DMS79 treated with DMSO at 0.1 percent for 48 hours (cell line): ENCODE measurements at places on chromosomes 1 and 21.

GRCh38 chr1:220786337-220787068 lies at the start of gene MTARC1:
Gene MTARC1, plus strand, starts transcription at chr1:220786913. Its CDS starts 32 bp downstream, at chr1:220786945.
- peak; percentile 82 for DNase-seq

GRCh38 chr21:40639616-40640194 lies 207.3 kb downstream of the DSCAM start:
- DNase-seq: no peak

GRCh38 chr1:67755160-67755559 lies 70.2 kb downstream of the GADD45A start:
- DNase-seq: peak; percentile 62

- DNase-seq: no peak
These were observed 95.7 kb upstream of the WNT4 start for GRCh38 chr1:22238356-22239224.

DNA sequence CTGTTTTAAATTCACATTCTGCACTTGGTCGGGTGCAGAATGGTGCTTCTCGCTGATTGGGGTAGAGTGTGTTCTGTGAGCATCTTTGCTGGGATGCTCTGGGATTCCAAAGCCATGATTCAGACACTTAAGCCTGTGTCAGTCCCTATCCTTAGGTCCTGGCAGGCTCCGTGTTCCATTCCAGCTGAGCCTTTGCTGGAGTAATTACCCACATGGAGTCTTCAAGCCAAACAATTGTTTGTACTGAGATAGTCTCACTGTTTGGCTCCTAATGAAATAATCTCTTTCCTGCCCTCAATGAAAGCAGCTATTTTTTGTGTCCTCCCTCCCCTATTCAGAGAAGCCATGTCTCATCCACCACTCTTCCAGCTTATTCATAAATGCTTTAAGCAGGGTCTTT lies 18.7 kb downstream of the SMAP2 start:
- no peak for DNase-seq
